ENCODE measurements at places on chromosomes 6 and 20.

GRCh38 chr20:37944456-37944981 lies 41.6 kb downstream of the VSTM2L start:
- no peak for DNase-seq

- DNase-seq, result no peak
Observed at GRCh38 chr20:21315138-21315537, 12.0 kb downstream of the XRN2 start.

DNA sequence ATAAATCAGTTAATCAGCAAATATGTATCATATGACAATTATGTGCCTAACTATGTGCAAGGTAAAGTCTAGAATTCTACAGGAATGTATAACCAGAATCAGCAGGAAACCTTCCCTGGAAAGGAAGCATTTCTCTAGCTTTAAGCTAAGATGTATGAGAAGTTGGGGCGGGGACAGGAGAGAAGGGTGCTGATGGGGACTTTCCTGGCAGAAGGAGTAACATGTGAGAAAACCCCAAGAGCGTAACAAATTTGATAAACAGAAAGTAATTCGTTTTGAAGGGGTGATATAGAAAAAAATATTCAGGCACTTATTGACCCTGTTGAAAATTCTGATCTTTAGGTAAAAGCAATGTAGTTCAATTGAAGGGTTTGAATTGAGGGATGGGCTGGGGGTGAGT lies 226.1 kb downstream of the KHDRBS2 start:
- no peak for DNase-seq

DNA sequence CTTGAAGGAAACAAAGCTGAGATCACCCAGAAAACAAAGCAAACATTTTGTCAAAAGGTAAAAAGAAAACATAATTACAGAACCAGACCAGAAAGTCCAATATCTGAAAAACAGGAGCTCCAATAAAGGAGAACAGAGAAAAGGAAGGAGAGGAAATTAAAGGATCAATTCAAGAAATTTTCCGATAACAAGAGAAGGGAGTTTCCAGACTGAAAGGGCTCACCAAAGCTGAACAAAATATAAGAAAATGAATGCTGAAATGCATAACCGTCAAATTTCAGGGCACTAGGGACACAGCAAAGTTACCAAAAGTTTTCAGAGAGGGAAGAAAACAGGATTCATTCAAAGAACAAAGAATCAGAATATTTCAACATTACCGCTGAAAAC lies 23.9 kb downstream of the ILRUN start:
- DNase-seq, result no peak

- DNase-seq, result no peak
Observed at GRCh38 chr6:14454473-14454775, 336.9 kb downstream of the CD83 start.

GRCh38 chr6:14789996-14790395 lies 455.9 kb upstream of the JARID2 start:
- no peak for DNase-seq

GRCh38 chr20:10713161-10713560 lies 39.4 kb upstream of the JAG1 start:
- DNase-seq, result no peak

DNA sequence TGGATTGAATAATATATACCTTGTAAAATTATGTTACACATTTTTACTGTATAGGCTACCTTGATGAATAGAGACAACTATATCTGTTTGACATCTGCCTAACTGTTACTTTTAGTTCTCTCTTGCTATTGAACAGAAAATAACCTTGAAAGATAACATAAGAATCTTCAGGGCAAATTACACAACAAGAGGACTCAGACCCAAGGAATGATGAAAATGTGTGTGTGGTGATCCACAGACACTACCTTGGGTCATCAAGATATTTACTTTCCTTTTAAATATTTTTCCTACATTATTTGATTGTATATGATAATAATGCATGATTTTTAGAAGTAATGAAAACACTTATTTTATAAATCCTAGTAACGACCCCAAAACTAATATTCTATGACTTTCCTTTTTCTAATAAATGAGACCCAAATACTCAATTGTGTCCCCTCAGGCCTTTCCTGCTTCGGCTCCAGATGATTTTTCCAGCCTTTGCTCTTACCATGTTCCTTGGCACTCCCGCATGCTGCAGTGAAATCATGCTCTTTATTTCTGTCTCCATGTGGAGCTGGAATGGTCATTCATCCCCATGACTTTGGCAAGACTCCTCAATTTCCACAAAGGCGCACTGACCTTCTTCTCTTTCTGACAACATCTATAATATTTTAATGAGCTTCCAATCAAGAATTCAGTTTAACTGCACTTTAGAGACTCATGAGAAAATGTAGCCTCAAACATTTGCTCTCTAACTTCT lies 187.6 kb downstream of the EPM2A start:
- no peak for DNase-seq

GRCh38 chr6:150456902-150457643 lies 88.3 kb downstream of the IYD start:
- DNase-seq, result no peak

DNA sequence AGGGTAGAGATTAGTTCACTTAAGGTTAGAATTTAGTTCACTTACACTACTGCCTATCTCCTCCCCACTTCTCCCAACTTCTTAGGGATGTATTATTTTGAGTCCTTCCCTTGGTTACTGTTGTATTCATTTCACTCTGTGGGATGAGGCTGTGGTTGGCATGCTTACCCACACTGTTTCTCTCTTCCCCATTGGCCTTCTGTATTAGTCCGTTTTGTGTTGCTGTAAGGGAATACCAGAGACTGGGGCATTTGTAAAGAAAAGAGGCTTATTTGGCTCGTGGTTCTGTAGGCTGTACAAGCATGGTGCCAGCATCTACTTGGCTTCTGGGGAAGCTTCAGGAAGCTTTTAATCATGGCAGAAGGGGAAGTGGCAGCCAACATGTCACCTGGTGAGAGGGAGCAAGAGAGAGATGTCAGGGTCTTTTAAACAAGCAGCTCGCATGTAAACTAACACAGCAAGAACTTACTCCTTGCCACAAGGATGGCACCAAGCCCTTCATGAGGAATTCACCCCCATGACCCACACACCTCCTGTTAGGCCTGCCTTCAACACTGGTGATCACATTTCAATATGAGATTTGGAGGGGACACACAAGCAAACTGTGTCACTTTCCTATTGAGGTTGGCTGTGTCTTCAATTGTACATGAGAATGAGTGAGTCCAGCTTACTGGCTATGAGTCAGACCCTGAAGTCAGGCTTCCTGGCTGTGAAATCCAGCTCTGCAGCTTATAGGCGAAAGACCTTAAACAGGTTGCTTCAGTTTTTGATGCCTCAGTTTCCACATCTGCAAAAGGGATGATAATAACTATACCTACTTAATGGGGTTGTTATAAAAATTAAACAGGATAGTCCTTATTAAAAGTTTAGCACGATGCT lies 53.3 kb downstream of the SYNDIG1 start:
- DNase-seq, result no peak

GRCh38 chr6:158686311-158686710 lies 36.5 kb downstream of the SYTL3 start:
- DNase-seq, result no peak

- peak; percentile 48 for DNase-seq
Observed at GRCh38 chr20:5090191-5090590, 29.6 kb downstream of the PCNA start.

- DNase-seq, result no peak
Observed at GRCh38 chr6:86215323-86215722, 572.6 kb upstream of the SYNCRIP start.

DNA sequence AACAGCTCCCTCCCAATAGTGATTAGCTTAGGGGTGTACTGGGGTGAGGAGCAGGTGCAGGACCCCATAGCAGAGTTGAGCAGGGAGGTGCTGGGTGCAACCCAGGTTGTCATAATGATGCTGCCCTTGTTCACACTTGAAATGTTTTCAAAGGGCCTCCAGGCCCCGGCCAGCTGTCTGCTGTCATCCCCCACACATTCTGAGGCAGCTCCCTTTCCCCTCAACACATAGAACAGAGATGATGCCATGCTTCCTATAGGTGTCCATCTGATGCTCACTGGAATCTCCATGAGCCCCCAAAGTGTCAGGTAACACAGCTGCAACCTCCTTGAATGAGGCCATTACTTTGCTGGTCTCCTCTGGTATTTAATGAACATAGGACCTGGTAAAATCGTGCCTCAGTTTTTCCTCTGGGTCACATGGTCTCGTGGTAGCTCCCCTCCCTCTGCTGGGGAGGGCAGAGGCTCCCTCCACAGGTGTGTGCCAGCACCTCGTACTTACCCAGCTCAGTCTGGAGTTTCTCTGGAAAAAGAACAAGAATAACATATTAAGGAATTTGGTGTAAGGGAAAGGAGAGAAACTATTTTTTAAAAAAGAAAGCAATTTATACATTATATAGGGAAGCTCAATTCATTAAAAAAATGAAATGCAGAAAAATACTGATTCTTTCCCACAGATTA lies 5.6 kb downstream of the BTNL2 start:
- no peak for DNase-seq

DNA sequence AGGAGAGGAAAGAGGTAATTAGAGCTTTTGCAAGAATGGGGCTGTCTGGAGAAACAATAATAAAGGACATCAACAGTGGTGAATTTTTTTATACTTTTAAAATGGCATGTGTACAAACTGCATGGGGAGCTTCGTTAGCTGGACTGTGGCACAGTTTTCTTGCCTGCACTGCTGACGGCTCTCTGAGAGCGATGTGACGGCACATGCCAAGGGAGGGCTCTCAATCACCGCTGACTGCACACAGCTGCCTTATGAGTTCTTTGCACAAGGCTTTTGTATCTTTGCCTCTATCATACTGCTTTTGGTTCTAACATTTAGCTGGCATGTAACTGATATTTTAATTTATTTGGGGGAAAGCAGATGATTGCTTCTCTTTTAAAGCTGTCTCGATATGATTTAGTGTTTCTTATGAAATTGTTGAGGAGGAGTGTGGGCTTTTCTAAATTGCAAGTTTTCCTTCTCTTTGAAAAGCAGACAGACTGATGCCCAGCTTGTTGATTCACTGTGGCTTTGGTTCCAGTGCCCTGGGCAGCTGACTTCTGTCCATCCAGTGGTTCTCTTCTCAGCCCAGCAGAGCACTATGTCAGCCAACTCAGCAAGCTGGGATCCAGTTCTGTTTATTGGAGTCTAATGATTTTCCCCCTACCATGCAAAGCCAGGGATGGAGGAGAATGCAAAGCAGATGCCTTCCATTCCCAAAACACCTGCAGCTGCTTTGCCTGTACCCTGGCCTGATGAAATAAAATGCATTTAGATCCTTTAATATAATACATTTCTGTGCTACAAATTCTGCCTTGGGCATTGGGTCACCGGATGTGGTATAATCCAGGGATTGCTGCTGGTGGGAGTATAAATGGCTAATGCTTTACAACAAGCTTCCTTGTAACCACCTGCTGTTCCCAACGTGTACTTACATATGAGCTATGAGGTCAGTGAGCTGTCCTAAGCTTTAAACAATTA lies 323.9 kb downstream of the ZFAND3 start:
- no peak for DNase-seq

- DNase-seq, result no peak
Observed at GRCh38 chr6:56242346-56242745, 5.0 kb downstream of the COL21A1 start.

- no peak for DNase-seq
Observed at GRCh38 chr6:24501914-24502313, 7.1 kb downstream of the ALDH5A1 start.

DNA sequence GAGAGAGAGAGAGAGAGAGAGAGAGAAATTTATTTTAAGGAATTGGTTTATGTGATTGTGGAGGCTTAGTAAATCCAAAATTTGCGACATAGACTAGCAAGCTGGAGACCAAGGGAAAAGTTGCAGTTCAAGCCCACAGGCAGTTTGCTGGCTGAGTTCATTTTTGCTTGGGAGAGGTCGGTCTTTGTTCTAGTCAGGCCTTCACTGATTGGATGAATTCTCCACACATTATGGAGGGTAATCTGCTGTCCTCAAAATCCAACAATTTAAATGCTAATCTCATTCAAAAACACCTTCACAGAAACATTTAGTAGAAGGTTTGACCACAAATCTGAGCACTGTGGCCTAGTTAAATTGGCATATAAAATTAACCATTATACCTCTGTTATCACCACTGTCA lies 439.6 kb downstream of the EPM2A start:
- no peak for DNase-seq

GRCh38 chr6:117397536-117398227 lies 28.1 kb downstream of the ROS1 start:
- DNase-seq, result no peak

GRCh38 chr6:119459207-119459974 lies 109.8 kb upstream of the MAN1A1 start:
- DNase-seq, result peak; percentile 26

All from GM10248 (cell line).